ENCODE measurements at places on chromosomes 6 and 20.

GRCh38 chr6:155078331-155078745 lies 83.2 kb downstream of the TIAM2 start:
- no peak for DNase-seq

DNA sequence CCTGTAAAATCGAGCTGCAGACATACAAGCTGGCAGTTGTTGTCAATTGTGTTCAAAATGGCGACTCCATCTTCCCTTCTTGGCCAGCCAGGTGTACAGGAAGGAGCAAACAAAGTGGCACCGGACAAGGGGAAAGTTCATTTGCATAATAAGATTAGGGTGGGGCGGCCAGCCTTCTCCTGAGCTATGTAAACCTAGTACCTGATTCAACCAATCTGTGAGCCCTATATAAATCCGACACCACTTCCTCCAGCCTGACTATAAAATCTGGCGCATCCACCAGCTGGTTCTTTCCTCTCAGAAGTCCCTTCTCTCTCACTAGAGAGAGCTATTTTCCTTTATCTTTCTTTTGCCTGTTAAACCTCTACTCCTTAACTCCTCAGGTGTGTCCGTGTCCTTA lies 8.1 kb upstream of the HBS1L start:
- no peak for DNase-seq

DNA sequence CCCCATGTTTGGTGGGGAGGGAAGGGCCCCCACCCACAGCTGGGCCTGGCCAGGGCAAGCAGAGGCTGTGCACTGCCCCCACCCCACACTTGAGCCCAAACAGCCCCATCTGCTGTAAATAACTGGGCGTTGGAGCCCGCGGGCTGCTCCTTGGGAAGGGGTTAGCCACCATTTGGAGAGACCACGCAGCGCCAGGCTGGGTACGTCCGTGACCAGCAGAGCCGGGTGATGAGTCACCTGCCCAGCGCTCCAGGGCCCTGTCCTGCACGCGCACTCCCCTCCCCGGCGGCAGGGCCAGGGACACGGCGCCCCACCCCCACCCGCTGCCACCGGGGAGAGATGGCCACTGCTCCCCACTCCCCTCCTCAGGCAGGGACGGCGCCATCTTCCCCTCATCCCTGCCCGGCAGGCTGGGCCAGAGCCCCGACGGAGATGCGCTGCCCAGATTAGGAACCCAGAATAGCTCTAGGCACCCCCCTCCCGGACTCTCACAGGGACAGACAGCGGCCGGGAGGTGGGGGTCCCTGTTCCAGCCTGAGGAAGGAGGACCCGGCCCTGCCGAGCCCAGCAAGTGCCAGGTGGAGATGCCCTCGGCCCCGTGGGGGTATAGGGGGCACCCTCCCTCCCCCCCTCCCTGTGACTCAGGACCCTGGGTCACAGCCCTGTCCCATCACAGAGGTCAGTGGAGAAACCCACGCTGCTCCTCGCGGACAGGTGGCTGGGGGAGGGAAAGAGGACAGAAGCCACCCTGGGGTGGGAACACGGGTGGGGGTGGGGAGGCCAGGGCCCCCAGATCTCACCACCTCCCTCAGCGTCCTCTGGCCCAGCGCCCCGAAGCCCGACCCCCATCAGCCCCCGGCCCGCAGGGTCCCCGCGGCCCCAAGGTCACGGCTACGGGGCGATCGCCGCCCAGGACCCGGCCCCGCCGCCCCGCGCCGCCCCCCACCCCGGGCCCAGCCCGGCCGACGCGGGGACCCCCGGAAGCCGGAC lies 642 bp downstream of the EEF1A2 start:
- DNase-seq: peak; percentile 71

DNA sequence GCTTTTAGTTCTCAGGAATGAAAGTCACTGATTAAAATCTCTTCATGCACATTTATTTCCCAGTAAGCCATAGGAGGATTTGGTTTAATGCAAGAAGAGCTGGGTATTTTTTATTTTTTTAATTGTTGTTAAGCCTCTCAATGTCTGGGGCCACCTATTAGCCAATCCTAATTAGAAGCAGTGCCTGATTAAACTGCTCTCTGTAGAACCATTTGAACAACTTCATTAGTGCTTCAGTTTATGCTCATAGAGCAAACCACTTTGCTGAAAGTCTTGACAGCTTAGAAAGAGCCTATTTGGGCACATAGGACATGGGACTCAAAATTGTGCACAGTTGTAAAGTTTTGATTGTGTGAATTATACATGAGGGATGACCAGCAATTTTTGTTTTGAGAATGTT lies 548.9 kb downstream of the FRK start:
- DNase-seq: no peak

DNA sequence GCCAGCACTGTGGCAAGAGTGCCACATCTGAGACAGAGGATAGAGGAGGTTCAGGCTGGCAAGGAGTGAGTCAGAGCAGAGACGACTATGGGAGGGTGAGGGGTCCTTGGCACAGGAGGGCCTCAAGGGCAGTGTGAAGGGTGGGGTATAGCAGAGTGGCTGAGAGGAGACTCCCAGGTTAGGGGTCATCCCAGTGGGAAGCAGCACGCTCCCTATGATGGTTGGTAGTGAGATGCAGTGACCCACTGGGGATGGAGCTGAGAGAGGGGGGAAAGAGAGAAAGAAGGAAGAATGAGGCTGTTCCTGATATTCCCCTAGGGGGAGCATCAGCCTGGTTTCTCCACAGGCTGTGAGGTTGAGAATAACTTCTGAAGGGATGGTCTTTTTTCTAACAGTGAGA lies 97.3 kb downstream of the INSM1 start:
- no peak for DNase-seq

- no peak for DNase-seq
These were observed 501.9 kb downstream of the LMBRD1 start for GRCh38 chr6:69294862-69295261.

GRCh38 chr6:33091957-33092356 lies 16.2 kb downstream of the HLA-DPB1 start:
- DNase-seq: no peak

DNA sequence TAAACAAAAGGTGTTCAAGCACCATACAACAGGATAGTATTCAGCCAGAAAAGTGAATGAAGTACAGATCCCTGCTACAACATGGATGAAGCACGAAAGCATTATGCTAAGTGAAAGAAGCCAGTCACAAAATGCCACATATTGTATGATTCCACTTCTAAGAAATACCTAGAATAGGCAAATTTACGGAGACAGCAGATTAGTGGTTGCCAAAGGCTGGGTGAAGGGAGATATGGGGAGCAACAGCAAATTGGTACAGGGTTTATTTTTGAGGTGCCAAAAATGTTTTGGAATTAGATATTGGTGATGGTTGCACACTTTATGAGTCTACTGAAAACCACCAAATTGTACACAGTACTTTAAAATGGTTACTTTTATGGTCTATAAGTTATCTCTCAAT lies 23.2 kb downstream of the MAP3K5 start:
- DNase-seq: no peak

DNA sequence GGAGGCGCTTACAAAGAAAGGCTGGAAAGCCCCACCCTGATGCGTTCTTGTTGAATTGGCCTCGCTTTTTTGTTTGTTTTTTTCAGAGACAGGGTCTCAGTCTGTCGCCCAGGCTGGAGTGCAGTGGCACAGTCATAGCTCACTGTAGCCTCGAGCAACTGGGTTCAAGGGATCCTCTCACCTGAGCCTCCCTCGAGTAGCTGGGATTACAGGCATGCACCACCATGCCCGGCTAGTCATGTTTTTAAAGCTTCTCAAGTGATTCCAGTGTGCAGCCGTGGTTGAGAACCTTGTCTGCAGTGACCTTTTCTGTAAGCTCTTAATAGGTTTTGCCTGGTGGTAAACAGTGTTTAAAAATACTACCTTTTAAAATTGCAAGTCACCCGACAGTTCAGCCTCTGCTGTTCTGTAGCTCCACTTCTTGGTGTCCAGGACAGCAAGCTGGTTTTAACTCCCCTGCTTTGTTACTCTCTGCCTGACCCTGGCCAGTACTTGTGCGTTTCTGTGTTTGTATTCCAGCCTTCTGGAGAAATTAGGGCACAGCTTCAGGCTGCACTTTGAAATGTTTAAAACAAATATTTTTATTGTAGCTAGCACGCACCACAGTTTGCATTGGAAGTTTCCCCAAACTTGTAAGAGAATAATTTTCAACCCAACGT lies 54.4 kb downstream of the KDM1B start:
- DNase-seq: no peak

GRCh38 chr6:38504996-38505395 lies 134.7 kb downstream of the BTBD9 start:
- no peak for DNase-seq

GRCh38 chr6:110322874-110323242 lies 35.3 kb downstream of the METTL24 start:
- DNase-seq: no peak

GRCh38 chr20:32610472-32611218 lies 25.5 kb upstream of the NOL4L start:
- DNase-seq: no peak

DNA sequence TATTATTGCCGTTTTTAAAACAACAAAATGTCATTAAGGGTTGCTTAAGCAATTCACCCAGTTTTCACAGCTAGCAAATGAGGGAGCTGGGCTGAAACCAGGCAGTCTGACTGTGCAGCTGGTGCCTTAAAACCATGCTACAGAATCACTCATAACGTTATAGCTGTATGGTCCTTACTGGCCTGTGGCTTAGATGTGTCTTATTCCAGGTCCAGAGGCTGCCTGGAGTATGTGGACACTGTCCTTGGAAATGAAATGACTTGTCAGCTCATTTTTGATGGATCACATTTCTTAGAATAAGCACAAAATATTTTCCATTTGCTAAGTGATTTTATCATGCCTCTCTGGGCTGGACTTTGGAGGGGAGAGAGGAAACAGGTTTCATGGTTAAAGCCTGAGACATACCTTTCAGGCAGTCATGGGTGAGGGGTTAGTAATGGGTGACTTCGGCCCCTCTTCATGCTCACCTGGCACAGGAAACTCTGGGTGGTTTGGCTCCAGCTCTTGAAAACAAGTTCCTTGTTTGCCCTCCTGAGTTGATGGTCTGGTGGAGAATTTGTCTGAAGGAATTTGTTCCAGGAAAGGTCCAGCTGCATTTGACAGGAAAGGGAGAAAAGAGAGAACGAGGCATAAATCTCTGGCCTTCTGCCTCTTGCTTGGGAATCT lies 823.2 kb downstream of the DHX35 start:
- DNase-seq: no peak
